ENCODE measurements at places on chromosomes 7 and 10.

DNA sequence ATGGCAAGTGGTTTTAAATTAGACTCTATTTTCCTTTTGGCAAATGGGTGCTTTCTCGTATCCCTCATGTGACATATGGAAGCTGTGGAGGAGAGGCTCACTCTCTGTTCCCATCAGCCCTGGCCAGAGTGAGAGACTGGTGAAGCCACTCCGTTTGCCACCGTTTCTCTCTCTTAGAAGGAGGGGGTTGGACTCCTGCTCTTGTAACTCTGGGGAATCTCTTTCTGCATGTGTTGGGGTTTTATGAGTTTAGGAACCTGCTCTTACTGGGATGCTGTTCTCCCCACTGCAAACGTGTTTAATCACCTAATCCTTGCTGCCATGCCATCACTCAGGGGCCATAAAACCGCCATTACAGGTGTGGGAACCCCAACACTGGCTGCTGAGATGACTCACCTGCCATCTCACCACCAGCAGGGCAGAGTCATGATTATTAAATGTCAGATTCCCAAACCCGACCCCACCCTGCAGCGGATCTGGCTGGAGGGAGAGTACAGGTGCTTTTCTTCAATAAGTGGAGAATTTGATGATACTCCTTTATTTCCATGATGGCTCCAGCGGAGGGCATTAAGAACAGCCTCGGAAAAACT, 103.2 kb downstream of the ADCY1 start:
- DNase-seq = no peak

DNA sequence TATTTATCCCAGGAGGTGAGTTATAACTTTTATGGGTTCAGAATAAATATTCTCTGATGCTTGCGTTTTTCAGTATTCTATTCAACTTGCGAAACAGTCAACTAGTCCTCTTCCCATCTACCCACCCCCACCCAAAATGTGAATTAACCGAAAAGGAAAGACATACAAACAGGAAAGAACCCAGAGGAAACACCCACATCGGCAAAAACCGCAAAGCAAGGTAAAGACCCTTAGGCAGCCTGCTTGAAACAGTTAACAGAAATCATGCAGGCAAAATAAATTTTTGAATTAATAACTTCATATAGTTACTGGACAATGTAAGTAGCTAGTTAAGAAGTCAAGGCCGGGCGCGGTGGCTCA, 5.4 kb downstream of the ZC3HAV1 start:
- DNase-seq = peak; percentile 70

DNA sequence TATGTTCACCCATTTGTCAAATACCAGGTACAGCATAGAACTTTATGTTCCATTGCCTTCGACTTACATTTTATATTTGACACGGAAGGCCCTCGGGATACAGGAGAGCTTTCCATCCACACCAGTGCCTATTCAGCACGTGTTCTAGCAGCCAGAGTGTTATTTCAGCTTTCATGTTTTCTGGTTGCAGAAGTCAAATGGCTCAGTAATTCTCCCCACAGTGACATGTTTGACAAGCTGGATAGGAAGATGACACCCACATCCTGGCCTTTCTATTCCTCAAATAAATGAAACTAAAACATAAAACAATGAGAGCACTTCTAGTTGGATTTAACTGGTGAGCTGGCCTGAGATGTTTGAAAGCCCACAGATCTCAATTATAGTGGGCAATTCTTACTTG, 173.4 kb downstream of the SORCS1 start:
- no peak for DNase-seq

- DNase-seq = no peak
Observed at GRCh38 chr7:31307972-31308371, 32.6 kb downstream of the NEUROD6 start.

DNA sequence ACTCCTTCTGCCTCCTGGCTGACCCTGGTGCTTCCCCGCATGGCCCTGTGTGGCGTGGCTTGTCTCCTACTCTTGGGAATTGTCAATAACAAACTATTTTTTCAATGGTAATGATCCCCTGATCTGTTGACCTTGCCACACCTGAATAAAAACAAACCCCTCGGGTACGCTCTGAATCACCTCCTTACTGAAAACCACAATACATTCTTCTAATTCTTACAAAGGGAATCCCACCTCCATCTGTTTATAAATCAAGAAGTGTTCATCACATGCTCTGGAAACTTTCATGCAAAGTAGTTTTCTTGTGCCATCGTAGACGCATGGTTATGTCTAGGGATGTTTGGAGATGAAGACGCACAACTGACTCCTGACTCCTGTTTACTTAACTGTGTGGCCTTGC, 245.8 kb downstream of the FRMD4A start:
- DNase-seq = no peak

DNA sequence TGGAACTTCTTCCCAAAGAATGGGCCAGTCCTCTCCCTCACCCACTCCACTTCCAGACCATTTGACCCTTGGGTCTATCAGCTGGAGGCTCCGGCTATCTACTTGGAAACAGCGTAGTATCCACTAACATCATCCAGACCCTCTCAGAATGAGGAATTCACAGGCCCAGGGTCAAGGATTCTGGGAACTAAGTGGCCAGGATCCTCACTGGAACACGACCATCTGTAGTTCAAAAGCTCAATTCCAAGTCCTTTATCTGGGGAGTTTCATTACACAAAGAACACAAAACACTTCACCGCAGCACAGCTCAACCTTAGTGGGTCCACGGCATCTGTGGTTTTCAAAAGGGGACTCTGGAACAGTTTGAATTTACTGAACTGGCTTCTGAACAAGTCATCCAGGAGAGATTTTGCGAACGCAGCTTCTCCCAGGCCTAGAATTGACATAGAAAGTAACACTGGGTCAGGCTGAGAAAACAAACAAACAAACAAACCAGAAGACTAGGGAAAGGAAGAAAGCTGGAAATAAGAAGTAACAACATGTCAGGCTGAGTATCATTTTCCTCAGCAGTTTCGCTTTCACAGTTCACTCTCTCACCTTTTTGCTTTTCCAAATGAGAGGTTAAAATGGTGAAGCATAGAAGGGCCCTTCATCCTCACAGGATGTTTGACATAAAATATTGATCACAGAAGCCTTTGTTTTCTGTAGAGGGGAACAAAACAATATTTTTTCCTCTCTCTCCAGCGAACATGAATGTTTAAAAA, 57.6 kb upstream of the USP6NL start:
- no peak for DNase-seq

- DNase-seq = no peak
Observed at GRCh38 chr10:66337211-66337610, 588.6 kb upstream of the LRRTM3 start.

GRCh38 chr7:66143876-66144332, 29.3 kb downstream of the CRCP start:
- DNase-seq = no peak

GRCh38 chr10:79942261-79943185, 6.4 kb downstream of the SFTPD start:
- DNase-seq = no peak

DNA sequence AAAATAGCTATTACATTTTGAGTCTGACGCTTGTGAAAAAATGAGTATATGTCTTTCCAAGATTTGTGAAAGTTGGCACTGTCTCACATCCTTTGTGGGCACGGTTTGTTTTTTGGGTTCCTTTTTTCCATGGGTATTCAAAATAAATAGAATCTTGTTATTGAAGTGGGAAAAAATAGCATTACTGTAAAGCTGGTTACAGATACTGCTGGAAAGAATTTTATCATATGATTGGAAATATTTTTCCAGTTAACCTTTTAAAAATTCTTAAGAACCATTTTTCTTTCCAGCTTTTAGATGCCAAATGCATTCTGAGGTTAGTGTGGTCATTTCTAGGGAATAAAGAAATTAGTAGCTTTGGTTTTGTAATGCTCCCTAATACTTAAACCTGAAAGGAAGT, 11.4 kb downstream of the NET1 start:
- no peak for DNase-seq

- peak; percentile 78 for DNase-seq
Observed at GRCh38 chr10:126041804-126042231, 145.5 kb downstream of the FANK1 start.

DNA sequence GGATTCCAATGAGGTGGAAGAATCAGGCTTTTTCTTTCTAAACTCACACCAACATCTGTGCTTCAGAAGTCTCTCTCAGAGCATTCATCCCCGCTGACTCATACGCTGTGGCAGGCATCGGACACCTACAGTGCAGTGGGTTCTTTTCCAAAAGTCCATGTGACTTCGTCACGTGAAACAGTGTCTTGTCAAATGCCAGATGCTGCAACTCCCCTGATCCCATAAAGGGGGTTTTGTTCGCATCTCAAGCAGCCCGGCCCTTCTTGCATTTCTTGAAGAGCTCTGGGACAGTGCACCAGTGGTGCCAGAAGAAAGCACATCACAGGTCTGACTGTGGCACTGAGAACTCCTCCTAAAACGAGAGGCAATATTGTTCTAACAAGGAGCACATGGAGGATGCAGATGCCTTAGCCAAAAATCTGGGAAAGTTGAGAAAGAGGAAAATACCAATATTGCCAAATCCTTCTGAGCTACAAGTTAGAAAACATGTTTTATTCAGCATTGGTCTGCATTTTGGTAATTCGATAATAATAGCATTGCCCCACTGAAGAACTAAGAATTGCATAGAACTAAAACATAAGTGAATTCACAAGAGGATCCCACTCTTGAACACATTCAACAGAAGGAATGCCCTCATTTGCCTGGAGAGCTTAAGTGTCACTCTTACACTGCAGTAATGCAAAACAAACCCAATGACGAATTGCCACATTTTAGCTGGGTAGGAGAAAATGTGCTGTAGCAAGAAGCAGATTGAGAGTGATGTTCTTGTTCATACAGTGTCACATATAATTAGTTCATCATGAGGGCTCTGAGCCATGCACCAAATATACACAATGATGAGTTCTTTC, 204.4 kb downstream of the CXCL12 start:
- DNase-seq = no peak

GRCh38 chr10:128064970-128065580, 61.1 kb downstream of the MKI67 start:
- no peak for DNase-seq

GRCh38 chr10:91570220-91570619, 62.7 kb downstream of the PPP1R3C start:
- no peak for DNase-seq

DNA sequence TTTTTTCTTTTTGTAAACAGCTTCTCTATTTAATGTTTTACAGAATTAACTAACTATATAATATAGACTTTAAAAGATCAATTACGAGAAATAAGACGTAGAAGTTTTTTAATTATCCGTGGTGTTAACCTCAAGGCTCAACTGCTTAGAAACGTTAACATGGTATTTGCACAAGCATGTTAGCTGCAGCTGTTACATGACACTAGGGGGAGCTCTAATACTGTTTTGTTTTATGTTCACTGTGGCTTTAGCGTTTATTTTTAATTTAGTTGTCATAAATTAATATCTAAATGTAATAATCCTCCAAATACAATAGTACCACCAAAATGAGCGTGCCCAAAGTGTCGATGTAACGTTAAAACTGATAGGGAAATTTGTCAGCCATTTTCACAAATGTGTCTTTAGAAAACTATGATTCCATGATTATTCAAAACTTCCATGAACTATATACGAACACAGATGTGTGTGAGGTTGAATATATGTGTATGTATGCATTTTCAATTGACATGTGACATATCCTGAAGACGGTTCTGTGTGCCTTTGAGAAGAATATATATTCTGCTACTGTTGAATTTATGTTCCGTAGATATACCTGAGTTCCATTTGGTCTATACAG, 828.8 kb upstream of the MBL2 start:
- no peak for DNase-seq

DNA sequence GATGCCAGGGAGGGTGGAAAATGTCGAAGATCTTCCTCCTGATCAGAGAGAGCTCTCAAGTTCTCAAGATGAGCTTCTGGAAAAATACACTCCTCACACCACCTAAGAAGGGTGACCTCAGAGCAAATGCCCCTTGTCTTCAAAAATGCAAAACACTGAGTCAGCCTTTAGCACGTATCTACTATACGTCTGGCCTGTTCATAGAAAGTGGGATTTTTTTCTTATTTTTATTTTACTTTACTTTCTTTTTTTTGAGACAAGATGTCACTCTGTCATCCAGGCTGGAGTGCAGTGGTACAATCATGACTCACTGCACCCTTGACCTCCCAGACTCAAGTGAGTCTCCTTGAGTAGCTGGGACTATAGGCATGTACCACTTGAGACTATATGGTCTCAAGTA, 57.1 kb downstream of the AFAP1L2 start:
- no peak for DNase-seq

- peak; percentile 63 for DNase-seq
Observed at GRCh38 chr7:143408686-143409561, at the start of gene EPHA1. Gene EPHA1, minus strand, starts transcription at chr7:143408856. Its CDS starts 51 bp downstream, at chr7:143408805.

DNA sequence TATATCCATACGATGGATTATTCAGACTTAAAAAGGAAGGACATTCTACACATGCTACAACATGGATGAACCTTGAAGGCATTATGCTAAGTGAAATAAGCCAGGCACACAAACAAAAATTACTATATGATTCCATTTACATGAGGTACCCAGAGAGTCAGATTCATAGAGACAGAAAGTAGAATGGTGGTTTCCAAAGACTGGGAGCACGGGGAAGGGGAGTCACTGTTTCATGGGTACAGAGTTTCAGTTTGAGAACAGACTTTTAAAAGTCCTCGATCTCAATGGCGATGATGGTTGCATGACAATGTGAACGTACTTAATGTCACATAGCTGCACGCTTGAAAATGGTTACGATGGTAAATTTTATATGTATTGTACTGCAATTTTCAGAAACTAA, 39.3 kb downstream of the NUDCD3 start:
- DNase-seq = no peak

DNA sequence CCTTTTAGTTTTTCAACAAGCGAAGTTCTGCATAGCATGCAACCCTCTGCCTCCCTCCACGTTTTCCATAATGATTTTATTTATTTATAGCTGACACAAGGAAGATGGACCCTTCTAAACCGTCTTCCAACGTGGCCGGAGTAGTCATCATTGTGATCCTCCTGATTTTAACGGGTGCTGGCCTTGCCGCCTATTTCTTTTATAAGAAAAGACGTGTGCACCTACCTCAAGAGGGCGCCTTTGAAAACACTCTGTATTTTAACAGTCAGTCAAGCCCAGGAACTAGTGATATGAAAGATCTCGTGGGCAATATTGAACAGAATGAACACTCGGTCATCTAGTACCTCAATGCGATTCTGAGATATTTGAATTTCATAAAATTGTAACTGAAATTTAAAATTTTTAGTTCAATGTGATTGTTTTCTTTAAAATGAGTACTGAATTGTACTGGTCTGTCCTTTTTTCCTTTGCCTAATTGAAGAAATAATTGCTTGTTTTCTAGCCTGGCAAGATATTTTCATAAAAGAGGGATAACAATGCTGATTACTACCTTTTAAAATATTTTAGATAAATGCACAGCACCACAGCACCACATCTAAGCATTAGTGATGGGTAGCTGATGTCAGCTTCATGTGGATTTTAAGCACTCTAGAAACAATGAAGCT, 41.5 kb upstream of the SLC39A12 start:
- no peak for DNase-seq
